ENCODE measurements at places on chromosomes 11 and 22.
A peak's percentile ranks its signal among the peaks of the same experiment; 100 is the strongest.

GRCh38 chr22:34878171-34878570 lies 187.8 kb upstream of the ISX start:
- no peak overlapping the region for H3K27ac ChIP-seq
- H3K27me3 ChIP-seq = no peaks in the 10 kb centered on the region
- H3K4me1 ChIP-seq = peaks cover 32% of the 10 kb centered on the region
- DNase-seq = no peak
- no peak overlapping the region for H3K4me3 ChIP-seq
- H3K36me3 ChIP-seq = no peaks in the 10 kb centered on the region

- DNase-seq = peak; percentile 12
- no peaks in the 10 kb centered on the region for H3K27me3 ChIP-seq
- H3K4me1 ChIP-seq = no peaks in the 10 kb centered on the region
- H3K4me3 ChIP-seq = no peak overlapping the region
Observed at GRCh38 chr11:34145847-34146381, 40.5 kb downstream of the NAT10 start.

DNA sequence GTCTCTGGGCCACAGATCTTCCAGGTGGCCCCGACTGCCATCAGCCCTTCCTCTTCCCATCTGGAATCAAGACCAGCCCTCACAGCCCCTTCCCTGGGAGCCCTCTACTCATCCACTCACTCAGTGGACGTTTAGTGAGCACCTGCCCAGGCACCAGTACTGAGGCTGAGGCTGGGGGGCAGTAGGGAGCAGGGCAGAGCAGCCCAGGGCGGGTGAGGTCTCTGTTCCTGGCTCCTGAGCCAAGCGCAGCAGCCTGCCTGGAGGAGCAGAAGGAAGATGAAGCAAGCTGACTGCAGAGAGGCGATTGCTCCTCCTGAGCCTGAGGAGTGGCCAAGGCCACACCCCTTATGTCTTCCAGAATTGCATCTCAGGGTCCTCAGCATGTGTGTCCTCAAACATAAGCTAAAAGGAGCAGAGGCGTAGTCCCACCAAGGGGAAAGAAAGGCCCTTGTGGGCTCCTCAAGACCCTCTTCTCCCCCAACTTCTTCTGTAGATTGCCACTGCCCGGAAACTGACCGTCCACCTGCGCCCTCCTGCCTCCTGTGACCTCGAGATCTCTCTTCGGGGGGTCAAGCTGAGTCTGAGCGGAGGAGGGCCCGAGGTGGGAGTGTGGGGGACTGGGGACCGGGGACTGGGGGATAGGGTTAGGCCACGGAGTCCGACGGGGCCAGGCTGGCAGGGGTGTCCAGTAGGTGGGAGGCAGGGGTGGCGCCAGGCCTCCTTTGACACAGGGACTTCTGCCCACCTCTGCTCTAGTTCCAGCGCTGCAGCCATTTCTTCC lies 5.8 kb downstream of the MAPK8IP2 start:
- no peaks in the 10 kb centered on the region for H3K36me3 ChIP-seq
- peaks cover 7% of the 10 kb centered on the region for H3K27me3 ChIP-seq
- peak; percentile 48 for DNase-seq
- H3K4me3 ChIP-seq = no peak overlapping the region
- no peak overlapping the region for H3K27ac ChIP-seq

GRCh38 chr11:12516387-12517105 lies 139.2 kb downstream of the PARVA start:
- H3K4me1 ChIP-seq = peaks cover 19% of the 10 kb centered on the region
- no peaks in the 10 kb centered on the region for H3K27me3 ChIP-seq
- peak overlapping the region; percentile 27 for H3K27ac ChIP-seq
- H3K36me3 ChIP-seq = peaks cover 36% of the 10 kb centered on the region
- H3K4me3 ChIP-seq = no peak overlapping the region

- DNase-seq = no peak
- no peak overlapping the region for H3K27ac ChIP-seq
- H3K27me3 ChIP-seq = peaks cover 43% of the 10 kb centered on the region
- H3K4me1 ChIP-seq = peaks cover 4% of the 10 kb centered on the region
- H3K4me3 ChIP-seq = no peak overlapping the region
Observed at GRCh38 chr11:46162700-46163099, 41.4 kb upstream of the PHF21A start.

DNA sequence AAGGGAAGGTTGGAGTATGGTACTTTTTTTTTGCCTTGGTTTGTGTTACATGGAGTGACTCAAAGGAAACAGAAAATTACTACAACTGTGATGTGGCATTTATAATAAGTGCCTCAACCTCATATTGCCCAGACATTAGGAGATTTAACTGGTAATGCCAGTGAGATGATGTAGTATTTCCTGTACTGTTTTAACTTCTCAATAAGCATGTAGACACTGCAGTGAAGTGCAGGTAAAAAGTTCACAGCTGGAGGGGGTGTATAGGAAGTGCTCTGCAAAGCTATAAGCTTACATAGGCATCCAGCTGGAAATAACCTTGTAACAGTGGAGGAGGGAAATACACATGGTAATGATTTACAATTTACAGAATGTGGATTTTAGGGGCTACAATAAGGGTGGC lies 138.2 kb upstream of the MTMR2 start:
- H3K4me3 ChIP-seq = no peak overlapping the region
- H3K27ac ChIP-seq = peak overlapping the region; percentile 71
- H3K36me3 ChIP-seq = peaks cover 2% of the 10 kb centered on the region
- peaks cover 50% of the 10 kb centered on the region for H3K4me1 ChIP-seq
- H3K27me3 ChIP-seq = no peaks in the 10 kb centered on the region
- DNase-seq = no peak

DNA sequence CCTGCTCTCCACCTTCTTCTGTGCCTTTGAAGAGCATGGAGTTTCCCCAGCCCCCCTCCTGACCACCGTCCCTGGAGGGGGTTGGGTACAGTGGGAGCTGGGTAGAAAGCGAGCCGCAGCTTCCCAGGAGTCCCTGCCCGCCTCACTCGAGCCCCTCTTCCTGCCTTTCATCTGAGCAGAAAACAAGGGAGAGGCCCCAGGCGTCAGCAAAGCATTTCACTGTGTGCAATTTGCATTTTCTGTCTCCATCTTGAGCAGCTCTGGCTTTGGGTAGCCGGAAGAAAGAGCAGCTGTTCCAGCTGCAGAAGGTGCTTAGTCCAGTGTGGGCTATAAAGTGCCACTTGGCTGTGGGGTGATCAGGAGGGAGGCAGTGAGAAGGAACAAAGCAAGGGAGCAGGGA lies 229.7 kb downstream of the CEP164 start:
- no peaks in the 10 kb centered on the region for H3K4me1 ChIP-seq
- H3K4me3 ChIP-seq = no peak overlapping the region
- peak; percentile 14 for DNase-seq
- no peak overlapping the region for H3K27ac ChIP-seq

- peak; percentile 77 for DNase-seq
- H3K27me3 ChIP-seq = no peaks in the 10 kb centered on the region
- no peak overlapping the region for H3K4me3 ChIP-seq
- H3K27ac ChIP-seq = no peak overlapping the region
- H3K36me3 ChIP-seq = no peaks in the 10 kb centered on the region
- no peaks in the 10 kb centered on the region for H3K4me1 ChIP-seq
Observed at GRCh38 chr22:48708558-48709245, 1119.0 kb downstream of the BRD1 start.

DNA sequence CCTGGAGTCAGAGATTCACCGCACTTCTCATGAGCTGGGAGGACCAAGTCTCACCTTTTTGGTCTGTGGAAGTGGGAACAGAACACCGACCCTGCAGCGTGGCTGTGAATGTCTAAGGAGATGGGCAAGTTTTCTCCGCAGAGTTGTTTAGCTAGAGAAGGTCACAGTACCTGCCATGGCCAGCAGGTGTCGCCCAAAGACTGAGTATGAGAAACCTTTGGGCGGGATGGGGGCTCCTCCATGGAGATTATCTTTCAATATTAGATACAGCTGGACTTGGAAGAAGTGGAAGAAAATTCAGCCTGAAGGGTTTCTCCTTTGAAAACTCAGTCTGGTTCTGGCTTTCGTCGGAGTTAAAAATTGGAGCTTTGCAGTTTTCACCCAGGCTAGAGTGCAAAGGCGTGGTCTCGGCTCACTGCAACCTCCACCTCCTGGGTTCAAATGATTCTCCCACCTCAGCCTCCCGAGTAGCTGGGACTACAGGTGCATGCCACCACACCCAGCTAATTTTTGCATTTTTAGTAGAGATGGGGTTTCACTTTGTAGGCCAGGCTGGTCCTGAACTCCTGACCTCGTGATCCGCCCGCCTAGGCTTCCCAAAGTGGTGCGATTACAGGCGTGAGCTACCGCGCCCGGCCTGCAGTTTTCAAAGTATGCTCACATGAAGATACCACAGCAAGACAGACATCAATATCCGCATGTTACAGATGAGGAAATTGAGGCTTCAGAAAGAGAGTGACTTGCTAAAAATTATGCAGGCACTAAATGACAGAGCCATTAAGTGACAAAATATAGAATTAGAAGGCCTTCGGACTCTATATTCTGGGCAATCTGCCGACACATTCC lies 10.7 kb upstream of the DSCAML1 start:
- H3K27me3 ChIP-seq = peaks cover 26% of the 10 kb centered on the region
- H3K4me1 ChIP-seq = peaks cover 5% of the 10 kb centered on the region
- H3K36me3 ChIP-seq = no peaks in the 10 kb centered on the region
- H3K4me3 ChIP-seq = no peak overlapping the region

GRCh38 chr22:28999919-29000556 lies 61.6 kb downstream of the C22orf31 start:
- H3K4me1 ChIP-seq = peaks cover 33% of the 10 kb centered on the region
- no peak overlapping the region for H3K4me3 ChIP-seq
- peak overlapping the region; percentile 85 for H3K27ac ChIP-seq
- H3K27me3 ChIP-seq = no peaks in the 10 kb centered on the region
- H3K36me3 ChIP-seq = no peaks in the 10 kb centered on the region
- DNase-seq = no peak

GRCh38 chr11:85137597-85137996 lies 489.5 kb downstream of the DLG2 start:
- no peak overlapping the region for H3K4me3 ChIP-seq
- no peak for DNase-seq
- H3K36me3 ChIP-seq = no peaks in the 10 kb centered on the region
- H3K27me3 ChIP-seq = peaks cover 9% of the 10 kb centered on the region

GRCh38 chr11:61579676-61580270 lies 1.1 kb downstream of the SYT7 start:
- DNase-seq = no peak
- H3K36me3 ChIP-seq = no peaks in the 10 kb centered on the region
- H3K27me3 ChIP-seq = peaks cover 41% of the 10 kb centered on the region
- peaks cover 5% of the 10 kb centered on the region for H3K4me1 ChIP-seq
- peak overlapping the region; percentile 51 for H3K4me3 ChIP-seq
- no peak overlapping the region for H3K27ac ChIP-seq

- peaks cover 37% of the 10 kb centered on the region for H3K36me3 ChIP-seq
- no peak overlapping the region for H3K27ac ChIP-seq
- H3K27me3 ChIP-seq = no peaks in the 10 kb centered on the region
- H3K4me1 ChIP-seq = no peaks in the 10 kb centered on the region
- H3K4me3 ChIP-seq = no peak overlapping the region
- DNase-seq = no peak
Observed at GRCh38 chr11:63821411-63821810, 8.2 kb downstream of the SPINDOC start.

Measured in chondrocyte (in vitro differentiated cells).